Activated naive CD4-positive, alpha-beta T cell treated with anti-CD3 and anti-CD28 coated beads, Interleukin-2, amount 10 ng/mL, durations not matched to agents 7 days and 5 days (primary cell): ENCODE measurements at places on chromosomes 7 and 10.

- no peak overlapping the region for H3K27ac ChIP-seq
- no peaks in the 10 kb centered on the region for H3K36me3 ChIP-seq
- no peak for DNase-seq
- H3K27me3 ChIP-seq = no peaks in the 10 kb centered on the region
Measured at GRCh38 chr7:81206667-81207360, 288.0 kb upstream of the SEMA3C start.

DNA sequence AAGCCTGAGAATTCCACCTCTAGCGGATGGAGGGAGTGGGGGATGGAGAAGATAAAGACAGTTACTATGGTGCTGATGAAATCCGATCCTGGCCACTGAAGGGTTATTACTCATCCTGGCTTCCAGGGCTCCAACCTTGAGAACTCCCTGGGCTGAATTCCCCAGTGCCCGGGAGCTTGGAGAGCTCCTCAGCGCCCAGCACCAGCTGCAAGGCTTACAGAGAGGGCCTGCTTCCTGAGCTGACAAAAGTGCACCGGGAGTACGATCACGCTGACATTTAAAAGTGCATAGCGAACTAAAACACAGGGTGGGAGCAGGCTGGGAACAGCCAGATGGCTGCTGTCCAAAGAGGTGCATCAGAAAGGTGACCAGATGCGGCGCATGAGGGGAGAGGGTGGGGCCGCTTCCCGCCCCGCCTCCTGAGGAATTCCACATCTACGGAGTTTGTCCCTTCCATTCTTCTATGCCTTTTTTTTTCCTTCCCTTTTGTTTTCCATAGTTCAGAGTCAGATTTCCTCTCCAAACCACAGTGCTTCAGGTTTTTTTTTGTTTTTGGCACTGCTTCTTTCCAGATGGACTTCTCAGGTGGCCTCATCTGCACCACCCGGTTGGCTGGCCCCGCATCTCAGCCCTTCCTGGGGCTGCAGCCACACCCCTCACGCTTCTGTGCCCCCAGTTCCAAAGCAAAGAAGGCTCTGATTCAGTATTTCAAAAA lies 62.4 kb upstream of the MKRN1 start:
- H3K4me1 ChIP-seq = no peaks in the 10 kb centered on the region
- H3K27me3 ChIP-seq = peaks cover 33% of the 10 kb centered on the region
- no peaks in the 10 kb centered on the region for H3K36me3 ChIP-seq

GRCh38 chr10:126242397-126243260 lies 145.6 kb downstream of the ADAM12 start:
- no peaks in the 10 kb centered on the region for H3K36me3 ChIP-seq
- no peaks in the 10 kb centered on the region for H3K4me1 ChIP-seq
- no peak overlapping the region for H3K4me3 ChIP-seq
- H3K27me3 ChIP-seq = no peaks in the 10 kb centered on the region
- H3K27ac ChIP-seq = no peak overlapping the region

DNA sequence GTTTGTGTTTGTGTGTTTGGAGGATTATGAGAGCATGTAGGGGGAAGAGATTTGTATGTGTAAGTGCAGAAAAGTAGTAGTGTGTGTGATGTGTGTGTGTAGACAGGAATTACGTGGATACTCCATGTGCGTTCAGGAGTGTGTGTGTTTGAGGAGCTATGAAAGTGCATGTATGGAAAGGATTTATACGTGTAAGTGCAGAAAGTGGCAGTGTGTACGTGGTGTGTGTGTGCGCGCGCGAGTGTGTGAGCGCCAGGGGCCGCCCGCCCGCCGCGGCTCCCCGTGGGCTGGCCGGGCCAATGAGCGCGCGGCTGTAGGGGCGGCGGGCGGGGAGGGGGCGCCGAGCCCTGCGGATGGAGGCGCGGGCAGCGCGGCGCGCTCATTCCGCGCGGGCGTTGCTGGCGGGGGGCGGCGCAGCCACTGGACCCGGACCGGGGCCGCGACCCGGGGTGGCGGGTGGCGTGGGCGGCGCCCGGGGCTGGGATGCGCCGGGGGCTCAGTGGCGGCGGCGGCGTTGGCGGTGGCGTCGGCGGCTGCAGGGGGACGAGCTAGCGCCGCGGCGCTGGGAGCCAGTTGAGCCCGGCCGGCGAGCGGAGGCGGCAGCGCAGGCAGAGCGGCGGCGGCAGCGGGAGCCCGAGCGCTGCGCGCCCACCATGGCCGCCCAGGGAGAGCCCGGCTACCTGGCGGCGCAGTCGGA lies at the start of gene BICC1:
BICC1 (plus strand) TSS at position 382 of the 697 bp plus-strand sequence; CDS start at position 654, 272 bp downstream.
- H3K4me1 ChIP-seq = peaks cover 7% of the 10 kb centered on the region
- peak within 1 kb of the TSS; percentile 58 for H3K4me3 ChIP-seq
- H3K27me3 ChIP-seq = peaks cover 15% of the 10 kb centered on the region

DNA sequence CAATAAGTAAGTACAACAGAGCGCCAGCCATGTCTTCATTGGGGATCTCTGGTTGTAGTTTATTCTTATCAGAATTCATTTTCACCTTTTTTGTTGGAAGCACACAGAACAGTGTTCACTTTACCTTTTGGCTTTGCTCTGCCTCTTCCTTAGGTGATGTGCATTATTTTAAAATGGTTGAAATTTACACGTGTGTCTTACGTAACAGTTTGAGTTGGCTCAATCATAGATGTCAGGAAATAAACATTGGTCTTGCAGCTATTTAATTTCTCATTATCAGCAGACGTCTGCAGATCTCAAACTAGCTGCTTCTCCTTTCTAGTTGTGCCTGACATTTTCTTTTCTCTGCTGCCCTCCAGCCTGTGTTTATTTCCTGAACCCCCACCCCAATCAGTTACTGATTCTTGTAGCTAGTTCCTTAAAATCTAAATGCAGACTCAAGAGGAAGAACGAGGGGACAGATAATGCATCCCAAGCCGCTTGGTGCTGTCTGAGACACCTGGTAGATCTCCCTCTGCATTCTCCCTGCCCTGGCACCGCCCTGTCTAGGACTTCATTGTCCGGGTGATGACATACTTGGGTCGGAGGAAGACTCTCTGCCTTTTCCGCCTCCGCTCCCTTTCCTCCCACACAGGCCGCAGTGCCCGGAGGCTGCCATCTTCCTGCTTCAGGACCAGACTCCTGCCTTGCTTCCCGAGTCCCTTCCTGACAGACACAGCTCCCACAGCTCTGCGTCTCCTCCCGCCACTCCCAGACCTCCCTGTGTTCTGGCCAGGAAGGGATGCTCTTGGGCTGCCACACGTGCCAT lies 108.2 kb downstream of the ANKRD61 start:
- no peak overlapping the region for H3K27ac ChIP-seq
- no peak for DNase-seq
- H3K36me3 ChIP-seq = peaks cover 35% of the 10 kb centered on the region
- no peak overlapping the region for H3K4me3 ChIP-seq
- peaks cover 17% of the 10 kb centered on the region for H3K4me1 ChIP-seq

DNA sequence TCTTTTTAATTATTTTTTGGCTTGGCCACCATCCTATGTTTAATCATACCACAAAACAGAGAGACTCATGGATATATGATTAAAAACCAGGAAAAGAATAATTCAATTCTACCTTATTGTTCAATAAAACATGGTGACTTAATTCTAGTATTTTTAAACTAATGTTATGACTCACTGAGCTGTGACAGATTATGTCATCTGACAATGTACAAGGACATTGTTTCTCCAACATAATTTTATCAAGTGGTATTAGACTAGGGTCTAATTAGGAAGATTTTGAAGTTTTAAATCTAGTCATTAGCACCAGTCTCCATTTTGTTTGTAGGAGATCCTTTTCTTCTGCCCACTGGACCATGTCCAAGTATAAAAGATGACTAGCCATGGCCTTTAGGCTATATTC lies 199.3 kb upstream of the MDFIC start:
- DNase-seq = no peak
- H3K36me3 ChIP-seq = no peaks in the 10 kb centered on the region
- no peaks in the 10 kb centered on the region for H3K4me1 ChIP-seq
- H3K27ac ChIP-seq = no peak overlapping the region
- H3K27me3 ChIP-seq = no peaks in the 10 kb centered on the region

DNA sequence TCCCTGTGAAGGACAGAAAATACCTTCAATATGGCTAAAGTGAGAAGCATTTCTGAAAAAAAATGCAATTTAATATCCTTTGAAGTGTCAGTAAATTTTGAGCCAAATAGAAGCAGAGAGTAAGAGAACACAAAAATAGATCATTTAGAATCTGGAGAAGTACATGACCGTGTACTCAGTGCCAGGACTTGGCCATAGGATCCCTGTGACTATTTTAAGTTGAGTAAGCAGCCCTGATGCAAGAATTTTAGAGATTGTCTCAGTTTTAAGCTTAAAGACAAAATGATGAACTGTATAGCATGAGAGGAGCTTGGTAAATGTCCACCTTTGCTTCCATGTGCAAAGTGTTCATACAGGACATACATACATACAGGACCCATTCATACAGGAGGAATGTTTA lies 2.5 kb downstream of the PTER start:
- H3K4me1 ChIP-seq = peaks cover 45% of the 10 kb centered on the region
- H3K27me3 ChIP-seq = peaks cover 9% of the 10 kb centered on the region
- H3K36me3 ChIP-seq = peaks cover 37% of the 10 kb centered on the region
- no peak for DNase-seq
- no peak overlapping the region for H3K4me3 ChIP-seq

DNA sequence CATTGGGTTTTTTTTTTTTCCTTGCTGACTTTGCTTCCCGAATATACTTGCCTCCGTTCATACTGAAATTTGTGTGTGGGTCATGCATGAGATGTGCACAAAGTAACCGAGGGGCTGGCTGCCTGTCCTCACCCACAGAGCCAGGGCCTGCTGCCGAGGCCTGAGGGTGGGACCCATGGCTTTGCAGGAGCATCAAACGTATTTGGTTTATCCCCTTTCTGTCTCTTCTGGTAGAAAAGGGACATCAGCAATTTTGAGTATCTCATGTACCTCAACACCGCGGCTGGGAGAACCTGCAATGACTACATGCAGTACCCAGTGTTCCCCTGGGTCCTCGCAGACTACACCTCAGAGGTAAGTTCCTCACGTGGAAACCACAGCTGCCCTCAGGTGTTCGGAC lies 3.5 kb upstream of the LRRC18 start:
- H3K4me1 ChIP-seq = peaks cover 3% of the 10 kb centered on the region
- H3K27me3 ChIP-seq = no peaks in the 10 kb centered on the region
- H3K27ac ChIP-seq = no peak overlapping the region
- no peak for DNase-seq
- H3K36me3 ChIP-seq = no peaks in the 10 kb centered on the region

DNA sequence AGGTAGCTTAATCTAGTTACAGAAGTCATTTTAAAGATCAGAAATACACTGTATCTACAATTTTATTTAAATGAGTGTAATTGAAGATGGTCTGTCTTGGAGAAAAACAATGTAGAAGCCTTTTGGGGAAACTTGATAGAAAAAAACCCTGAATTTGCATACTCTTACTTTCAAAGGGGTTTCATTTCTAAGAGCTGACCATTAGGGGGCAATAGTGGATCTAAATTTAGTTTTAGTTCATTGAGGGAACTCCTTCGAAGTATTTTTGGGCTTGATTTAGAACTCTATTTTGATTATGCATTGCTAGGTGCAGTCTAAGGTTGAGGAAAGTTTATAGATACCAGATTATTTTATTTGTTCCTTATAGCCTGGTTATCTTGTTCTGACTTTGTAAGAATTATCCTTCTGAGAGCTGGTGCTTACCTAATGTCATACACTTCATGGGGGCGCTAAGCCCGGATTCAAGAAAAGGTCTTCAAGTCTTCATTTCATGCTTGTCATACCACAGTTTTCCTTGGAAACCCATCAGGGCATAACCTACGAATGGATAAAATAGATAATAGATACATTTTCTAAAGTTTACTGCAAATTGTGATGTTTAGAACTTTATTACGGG lies 69.1 kb upstream of the MXI1 start:
- no peak overlapping the region for H3K4me3 ChIP-seq
- peaks cover 22% of the 10 kb centered on the region for H3K36me3 ChIP-seq
- peaks cover 5% of the 10 kb centered on the region for H3K27me3 ChIP-seq
- DNase-seq = no peak

- H3K27me3 ChIP-seq = peaks cover 16% of the 10 kb centered on the region
- DNase-seq = no peak
- H3K4me3 ChIP-seq = no peak overlapping the region
Measured at GRCh38 chr10:113033991-113034390, 83.9 kb downstream of the TCF7L2 start.

- H3K4me1 ChIP-seq = no peaks in the 10 kb centered on the region
- DNase-seq = no peak
- no peak overlapping the region for H3K27ac ChIP-seq
- no peaks in the 10 kb centered on the region for H3K36me3 ChIP-seq
Measured at GRCh38 chr10:26384600-26384999, 53.5 kb upstream of the APBB1IP start.

GRCh38 chr10:69684981-69685353 lies 54.9 kb downstream of the FAM241B start:
- peaks cover 49% of the 10 kb centered on the region for H3K27me3 ChIP-seq
- no peaks in the 10 kb centered on the region for H3K4me1 ChIP-seq
- no peak overlapping the region for H3K27ac ChIP-seq
- H3K36me3 ChIP-seq = no peaks in the 10 kb centered on the region
- DNase-seq = no peak

- DNase-seq = no peak
- no peaks in the 10 kb centered on the region for H3K36me3 ChIP-seq
- no peaks in the 10 kb centered on the region for H3K4me1 ChIP-seq
- H3K27ac ChIP-seq = no peak overlapping the region
- H3K4me3 ChIP-seq = no peak overlapping the region
- peaks cover 4% of the 10 kb centered on the region for H3K27me3 ChIP-seq
Measured at GRCh38 chr7:108660465-108660864, 90.8 kb downstream of the DNAJB9 start.

DNA sequence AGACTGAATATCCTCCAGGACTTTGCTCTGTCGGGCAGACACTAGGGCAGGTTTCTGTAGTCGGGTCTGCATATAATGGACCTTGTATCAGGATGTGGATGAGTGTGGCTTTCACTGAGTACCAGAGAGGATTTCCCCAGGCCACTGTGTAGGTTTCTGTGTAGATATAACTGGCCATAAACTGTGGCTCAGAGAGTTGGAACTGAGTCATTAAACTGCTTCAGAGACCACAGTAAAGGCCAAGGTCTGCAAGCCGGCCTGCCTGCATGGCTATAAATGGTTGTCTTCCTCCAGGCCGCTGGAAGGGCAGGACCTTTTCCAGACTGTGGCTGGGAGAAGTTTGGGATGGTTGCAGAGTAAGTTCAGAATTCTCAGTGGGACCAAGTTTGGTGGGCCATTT lies 16.9 kb downstream of the ZNF92 start:
- H3K4me3 ChIP-seq = no peak overlapping the region
- no peak overlapping the region for H3K27ac ChIP-seq
- no peak for DNase-seq
- H3K36me3 ChIP-seq = peaks cover 66% of the 10 kb centered on the region
- H3K4me1 ChIP-seq = no peaks in the 10 kb centered on the region
